ENCODE measurements at places on chromosomes 16 and 17.

DNA sequence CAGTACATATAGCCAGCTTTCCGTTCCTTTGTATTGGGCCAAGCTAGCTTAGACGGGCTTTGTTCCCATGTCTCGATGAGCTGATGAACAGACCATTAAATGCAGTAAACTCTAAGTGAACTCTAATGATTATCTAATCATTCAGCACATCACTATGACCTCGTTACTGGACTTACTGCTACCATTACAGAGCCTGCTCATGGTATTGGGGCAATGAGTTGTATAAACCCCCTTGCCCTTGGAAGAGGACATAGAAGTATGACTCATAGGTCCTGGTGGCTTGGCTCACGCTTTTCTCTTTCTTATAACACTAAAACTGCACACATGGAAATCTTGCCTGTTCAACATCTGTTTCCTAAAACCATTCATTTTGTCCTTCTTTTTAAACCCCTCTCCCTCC, 93.6 kb upstream of the DYNLRB2 start:
- DNase-seq = no peak

DNA sequence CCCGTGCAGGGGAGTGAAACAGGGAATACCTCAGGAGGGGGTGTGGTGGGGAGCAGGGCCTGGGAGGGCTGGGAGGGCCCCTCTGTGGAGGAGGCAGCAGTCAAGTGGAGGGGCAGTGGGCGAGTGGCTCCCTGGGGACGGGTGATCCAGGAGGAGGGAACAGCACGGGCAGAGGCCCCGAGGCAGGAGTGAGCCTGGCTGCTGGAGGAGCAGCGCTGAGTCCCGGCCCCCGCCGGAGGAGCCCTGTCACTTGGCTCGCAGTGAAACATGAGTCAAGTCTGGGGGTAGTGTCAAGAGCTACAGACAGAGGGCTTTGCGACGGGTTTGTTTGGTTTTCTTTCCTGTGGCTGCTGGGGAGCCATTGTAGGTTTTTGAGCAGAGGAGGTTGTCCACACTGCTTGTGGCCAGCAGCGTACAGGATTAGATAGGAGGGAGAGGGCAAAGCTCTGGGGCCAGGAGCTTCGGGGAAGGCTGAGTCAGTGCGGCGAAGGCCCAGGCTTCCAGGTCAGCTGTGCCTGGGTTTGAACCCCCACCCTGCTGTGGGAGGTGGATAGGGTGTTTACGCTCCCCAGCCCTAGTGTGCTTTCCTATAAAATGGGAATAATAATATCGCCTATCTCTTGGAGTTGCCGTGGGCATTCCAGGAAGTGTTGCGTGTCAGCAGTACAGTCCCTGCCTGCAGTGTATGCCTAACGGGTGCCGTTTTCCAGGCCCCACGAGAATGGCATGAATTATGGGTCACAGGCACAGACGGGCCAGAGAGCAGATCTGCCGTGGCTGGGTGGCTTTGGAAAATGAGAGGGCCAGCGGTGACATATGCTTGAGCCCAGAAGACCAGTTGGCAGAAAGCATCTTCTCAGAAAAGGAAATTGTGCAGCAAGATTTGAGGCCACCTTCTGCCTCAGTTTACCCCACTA, 115.9 kb upstream of the CIBAR2 start:
- no peak for DNase-seq

DNA sequence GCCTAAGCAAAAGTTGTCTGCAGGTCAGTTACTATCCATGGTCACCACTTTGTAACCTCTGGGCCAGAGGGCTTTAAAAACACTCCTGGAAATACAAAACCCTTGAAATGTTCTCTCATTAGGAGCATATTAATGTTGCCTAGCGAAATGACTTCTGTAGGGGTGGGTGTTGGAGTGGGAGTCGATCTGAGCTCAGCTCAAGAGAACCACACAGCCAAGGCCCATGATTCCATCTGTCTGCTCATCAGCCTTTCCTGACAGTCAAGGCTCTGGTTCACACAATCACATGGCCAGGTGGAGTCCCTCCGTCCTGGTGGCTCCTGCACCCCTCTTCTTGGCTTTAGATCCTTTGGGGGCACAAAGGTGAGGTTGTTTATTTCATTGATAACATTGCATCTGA, 26.7 kb downstream of the RCVRN start:
- no peak for DNase-seq

GRCh38 chr17:41402161-41402560, 4.8 kb upstream of the KRT31 start:
- DNase-seq = no peak

DNA sequence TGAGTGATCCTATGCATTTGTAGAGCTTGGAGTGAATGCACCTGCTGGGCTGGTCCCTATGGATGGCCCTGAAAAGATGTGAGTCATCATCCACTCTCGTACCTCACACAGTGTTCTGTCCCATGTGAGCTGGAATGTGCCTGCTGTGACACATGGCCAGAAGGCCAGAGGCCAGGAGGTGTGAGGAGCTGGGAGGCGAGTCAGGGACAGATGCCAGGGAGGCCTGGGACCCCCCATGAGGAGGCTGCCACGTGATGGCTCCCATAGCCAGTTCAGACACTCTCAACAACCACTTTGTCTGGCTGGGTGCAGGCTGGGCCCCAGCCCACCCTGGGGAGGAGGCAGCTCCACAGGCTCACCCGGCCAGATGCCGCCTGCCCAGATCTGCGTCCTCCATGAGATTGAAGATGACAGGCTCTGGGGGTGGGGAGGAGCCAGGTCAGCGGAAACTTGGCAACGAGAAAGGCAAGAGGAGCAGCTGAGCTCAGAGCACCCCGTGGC, 168.8 kb downstream of the C16orf78 start:
- no peak for DNase-seq

DNA sequence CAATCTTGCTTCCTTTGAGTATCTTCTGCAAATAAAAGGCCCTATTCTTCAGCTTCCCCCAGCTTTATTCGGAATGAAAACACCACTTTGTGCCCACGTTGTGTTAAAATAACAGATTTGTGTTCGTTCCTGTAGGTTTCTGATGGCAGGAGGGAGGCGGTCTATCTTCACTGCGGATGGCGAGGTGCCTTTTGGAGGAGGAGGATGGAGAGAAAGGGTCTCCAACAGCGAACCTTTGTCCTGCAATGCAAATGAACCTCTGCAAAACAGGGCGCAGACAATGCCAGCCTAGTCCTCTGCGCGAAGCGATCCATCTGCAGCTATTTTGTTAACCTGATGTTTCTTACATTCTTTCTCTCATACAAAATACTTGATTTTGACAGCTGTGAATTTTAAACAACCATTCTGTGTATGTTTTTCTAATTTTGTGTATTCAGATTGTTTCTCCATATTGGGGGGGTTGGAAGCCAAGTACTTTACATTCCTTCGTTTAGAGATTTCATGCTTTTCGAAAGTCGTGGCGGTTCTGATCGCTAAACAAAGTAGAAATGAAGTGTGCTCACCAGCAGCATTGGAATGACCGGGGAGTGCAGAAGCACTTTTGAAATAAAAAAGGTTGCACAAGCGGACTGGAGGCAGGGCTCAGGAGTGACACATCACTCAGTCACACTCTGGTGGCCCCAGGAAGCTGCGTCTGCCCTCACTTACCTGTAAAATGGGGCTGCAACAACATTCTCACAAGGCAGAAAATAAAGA, 279.0 kb upstream of the IRX5 start:
- DNase-seq = no peak

- no peak for DNase-seq
These were observed 15.0 kb upstream of the NF1 start for GRCh38 chr17:31079731-31080130.

DNA sequence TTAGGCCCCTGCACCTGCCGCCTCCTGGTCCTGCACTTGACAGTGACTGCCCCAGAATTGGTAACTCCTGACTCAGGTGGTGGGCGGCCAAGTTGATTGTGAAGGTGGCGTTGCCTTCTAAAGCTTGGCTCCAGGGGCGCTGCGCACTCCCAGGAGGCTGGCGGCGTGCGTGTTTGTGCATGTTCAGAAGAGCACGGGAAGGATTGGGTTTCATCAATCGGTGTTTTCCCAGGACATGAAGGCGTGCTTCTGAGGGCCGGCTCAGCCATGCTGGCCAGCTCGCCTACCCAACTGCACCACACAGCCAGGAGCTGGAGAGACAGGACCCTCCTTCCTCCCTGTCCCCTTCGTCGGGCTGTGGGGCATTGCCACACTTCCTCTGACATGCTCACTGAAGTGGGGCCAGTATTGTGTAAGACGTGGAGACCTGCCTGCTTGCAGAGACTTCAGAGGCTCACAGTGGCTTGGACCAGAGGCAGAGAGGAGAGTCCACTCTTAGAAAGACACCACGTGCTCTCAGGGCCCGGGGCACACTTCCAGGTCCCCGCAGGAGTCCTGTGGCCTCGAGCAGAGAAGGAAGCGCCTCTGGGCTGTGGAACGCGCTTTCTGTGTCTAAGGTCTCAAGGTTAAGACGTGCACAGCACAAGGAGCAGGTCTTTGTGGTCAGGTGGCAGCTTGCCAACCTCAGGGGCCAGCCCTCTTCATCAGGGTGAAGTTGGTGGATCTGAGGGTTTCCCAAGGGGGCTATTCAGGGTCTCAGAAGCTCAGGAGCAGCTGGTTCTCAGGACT, 2.8 kb downstream of the RAB40C start:
- no peak for DNase-seq

- DNase-seq = no peak
These were observed 3.1 kb upstream of the LHX1 start for GRCh38 chr17:36934144-36934691.

GRCh38 chr17:48180842-48181629, 73.5 kb downstream of the SNX11 start:
- no peak for DNase-seq

DNA sequence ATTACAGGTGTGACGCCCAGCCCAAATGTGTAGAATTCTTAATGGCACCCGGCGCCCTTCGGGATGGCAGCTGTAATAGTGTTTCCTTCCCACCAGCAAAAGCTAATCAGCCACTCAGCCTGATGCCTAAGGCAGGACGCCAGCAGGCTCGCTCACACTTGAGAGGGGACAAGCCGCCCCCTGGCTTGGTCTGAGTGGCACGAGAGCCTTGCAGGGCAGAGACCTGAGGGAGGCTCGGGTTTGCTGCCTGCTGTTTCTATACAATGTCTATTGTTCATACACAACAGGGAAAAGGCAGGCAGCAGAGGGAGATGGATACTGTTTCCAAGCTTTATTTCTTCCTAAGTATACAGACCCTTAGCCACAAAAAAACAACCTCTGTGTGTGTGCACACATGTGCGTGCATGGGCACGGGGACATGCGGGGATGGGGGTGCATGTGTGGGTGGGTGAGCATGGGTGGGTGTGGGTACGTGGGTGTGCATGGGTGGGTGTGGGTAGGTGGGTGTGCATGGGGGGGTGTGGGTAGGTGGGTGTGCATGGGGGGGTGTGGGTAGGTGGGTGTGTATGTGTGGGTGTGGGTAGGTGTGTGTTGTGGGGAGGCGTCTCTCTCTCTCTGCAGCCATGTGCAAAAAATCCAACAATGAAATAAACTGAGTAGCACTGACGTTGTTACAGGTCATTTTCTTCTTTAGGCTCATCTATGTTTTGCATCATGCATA, 10.0 kb downstream of the SLC38A8 start:
- no peak for DNase-seq

- no peak for DNase-seq
These were observed 51.4 kb downstream of the RAP1GAP2 start for GRCh38 chr17:2847381-2848333.

DNA sequence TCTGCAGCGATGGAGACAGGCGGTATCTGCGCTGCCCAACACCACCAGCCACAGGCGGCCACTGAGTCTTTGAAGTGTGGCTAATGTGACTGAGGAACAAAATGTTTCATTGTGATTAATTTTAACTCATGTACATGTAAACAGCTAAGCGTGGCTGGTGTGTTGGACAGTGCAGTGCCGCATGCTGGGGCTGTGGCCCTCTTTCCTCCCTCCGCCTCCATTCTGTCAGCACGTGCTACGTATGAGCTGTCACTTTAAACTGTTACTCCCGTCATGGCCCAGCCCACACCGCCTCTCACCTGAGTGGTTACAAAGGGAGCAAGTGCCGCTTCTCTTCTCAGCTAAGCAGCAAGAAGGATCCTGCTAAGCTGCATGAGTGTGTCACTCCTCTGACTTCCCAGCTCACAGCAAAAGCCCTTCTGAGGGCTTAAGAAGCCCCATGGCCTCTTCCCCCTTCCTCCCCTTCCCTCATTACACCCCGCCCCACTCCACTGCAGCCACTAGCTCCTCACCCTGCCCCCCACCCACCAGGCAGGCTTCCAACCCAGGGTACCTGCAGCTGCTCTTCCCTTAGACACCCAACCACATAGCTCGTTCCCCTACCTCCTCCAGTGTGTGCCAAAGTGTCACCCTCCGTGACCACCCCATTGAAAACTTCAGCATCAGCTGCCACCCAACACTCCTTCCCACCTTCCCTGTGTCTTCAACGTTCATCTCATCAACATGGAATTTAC, 15.0 kb downstream of the HASPIN start:
- peak; percentile 85 for DNase-seq

GRCh38 chr16:24969071-24969470, 46.1 kb downstream of the ARHGAP17 start:
- no peak for DNase-seq

DNA sequence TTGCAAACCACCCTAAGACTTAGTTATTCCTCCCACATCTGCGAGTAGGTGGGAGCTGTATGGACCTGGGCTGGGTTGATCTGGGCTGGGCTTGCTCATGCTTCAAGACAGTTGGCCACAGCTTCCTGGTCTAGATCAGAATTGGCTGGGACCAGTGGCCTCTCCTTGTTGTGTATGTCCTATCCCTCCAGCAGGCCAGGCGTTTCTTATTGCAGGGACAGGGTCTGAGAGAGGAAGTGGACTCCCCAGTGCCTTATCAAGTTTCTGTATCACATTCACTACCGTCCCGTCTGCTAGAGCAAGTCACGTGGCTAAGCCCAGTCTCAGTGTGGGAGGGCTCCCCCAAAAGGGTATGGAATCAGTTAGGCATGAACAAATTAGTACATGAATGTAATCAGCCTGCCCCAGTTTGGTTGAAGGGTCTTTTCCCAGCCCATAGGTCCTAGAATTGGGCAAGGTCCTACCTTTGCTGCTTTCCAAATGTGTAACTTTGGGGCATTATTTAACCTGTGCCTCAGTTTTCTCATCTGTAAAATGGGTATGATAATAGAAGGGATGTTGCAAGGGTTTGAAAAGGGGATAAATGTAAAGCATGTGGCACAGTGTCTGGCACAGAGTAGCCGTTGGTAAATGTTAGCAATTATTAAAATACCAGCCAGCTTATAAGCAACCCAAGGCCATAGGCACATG, 36.0 kb downstream of the NKD1 start:
- no peak for DNase-seq

All from CD8-positive, alpha-beta memory T cell (primary cell).